SW 1271 (cell line): ENCODE measurements at places on chromosomes 7 and 10.

GRCh38 chr10:11504566-11505285 is 106.7 kb downstream of the USP6NL start:
- no peak for DNase-seq

DNA sequence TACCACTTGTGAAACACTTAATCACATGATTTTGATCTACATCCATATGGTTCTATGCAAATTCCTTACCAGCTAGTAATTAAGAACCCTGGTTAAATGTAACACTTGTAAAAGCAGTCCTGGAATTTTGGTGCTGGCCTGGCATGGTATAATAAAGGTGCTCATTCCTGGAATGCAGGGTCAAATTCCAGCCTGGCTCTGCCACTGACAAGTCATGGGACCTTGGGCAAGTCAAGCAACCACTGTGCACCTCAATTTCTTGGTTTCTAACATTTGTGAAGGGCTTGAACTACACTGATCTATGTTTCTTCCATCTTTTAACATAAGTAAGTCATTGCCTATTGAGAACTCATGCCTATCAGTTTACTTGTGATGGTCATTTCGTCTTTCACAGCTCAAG is 91.9 kb upstream of the PIK3CG start:
- DNase-seq, result no peak

DNA sequence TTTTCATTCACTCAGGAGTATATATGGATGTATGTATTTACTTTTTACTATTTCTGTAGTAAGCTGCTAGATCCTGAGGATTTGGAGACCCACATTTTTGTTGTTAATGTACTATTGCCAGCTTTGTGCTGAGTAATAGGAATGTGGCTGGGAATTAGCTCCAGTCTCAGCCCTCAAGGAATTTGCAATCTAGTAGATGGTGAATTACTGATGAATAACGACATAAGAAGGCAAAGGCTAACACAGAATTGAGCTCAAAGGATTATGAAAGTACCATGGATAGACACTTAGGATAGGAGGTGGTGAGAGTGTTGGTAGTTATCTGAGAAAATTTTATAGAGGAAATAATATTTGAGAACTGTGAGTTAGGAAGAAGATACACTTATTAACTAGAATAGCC is 19.9 kb downstream of the CASD1 start:
- no peak for DNase-seq

- DNase-seq, result no peak
Measured at GRCh38 chr7:132280335-132280734, 295.9 kb downstream of the PLXNA4 start.

DNA sequence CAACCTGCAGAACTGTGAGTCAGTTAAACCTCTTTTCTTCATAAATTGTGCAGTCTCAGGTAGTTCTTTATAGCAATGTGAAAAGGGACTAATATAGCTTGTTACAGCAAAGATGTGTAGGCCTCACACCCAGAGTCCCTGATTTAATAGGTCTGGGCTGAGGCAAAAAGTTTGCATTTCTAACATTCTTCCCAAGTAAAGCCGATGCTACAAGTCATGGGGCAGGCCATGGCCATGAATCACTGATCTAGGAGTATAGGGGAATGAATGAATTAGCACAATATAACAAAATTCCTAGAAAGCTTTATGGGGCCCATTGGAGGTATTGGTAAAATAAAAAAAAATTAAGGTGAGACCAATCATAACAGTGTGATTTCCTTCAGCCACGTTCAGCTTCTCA is 11.5 kb upstream of the AASS start:
- no peak for DNase-seq

- DNase-seq, result no peak
Measured at GRCh38 chr7:96997512-96998032, 7.8 kb upstream of the DLX6 start.

DNA sequence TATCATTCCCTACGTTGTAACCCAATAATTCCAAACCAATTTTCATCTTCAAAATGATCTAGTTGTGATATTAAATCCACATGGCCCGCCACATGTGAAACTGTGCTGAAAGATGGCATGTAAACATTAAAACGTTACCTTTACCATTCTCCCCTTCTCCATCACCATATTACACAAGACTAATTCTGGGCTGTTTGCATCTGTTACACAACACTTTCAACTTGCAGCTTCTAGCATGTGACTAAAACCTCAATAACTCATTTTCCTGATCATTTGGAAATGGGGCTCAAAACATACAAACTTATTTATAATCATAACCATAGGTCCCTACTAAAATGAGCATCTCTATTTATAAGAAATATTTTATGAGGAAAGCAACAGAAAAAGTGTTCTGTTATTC is 4.7 kb downstream of the MTERF1 start:
- DNase-seq, result no peak

DNA sequence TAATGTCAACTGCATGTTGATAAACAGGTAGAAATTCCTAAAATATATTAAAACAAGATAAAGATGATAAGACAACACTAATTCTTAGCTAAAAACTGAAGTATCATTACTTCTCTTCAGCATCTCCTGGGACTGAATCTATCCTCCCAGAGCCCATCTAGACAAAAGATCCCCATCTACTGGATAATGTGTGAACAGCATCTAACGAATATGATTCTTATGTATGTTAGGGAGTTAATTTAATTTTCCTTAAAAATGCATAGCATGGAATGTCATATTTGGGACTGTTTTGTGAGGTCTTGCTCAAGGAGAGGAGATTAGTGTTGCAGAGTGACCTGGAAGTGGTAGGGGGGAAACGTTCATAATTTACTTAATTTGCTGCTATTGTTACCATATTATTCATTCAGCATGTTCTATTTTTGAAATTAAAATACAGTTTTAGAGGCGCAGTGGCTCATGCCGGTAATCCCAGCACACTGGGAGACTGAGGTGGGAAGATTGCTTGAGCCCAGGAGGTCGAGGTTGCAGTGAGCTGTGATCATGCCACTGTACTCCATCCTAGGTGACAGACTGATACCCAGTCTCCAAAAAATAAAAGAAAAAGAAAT is 305.1 kb upstream of the CSTF2T start:
- DNase-seq, result no peak

DNA sequence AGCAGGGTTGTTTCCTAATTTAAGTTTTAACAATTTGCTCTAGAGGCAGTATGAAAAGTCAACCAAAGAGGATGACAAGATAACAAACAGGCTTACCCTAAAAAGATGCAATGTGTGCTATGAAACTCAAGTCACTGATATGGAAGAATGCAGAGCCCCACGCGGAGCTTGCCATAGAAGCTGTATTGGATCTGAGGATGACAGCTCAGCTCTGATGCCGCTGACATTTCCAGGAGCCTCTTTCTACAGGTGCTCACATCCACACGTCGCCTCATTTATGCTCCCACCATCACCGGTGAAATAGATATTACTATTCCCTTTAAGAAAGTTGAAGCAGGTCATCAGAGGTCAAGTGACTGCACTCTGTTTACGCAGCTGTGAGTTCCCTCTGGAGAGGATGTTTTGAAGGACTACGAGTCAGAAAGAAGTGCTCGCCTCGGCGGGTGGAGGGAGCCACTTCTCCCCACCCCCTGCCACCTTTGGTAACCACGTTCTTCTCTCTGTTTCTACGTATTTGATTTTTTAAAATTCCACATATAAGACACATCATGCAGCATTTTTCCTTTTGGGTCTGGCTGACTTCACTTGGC is 275.4 kb downstream of the GLRX3 start:
- no peak for DNase-seq
